ENCODE measurements at places on chromosomes 2 and 18.
A peak's percentile ranks its signal among the peaks of the same experiment; 100 is the strongest.

GRCh38 chr18:48161191-48161910, 230.9 kb upstream of the SMAD2 start:
- H3K4me1 ChIP-seq, result peaks cover 3% of the 10 kb centered on the region
- H3K36me3 ChIP-seq, result no peaks in the 10 kb centered on the region
- H3K27me3 ChIP-seq, result peaks cover 21% of the 10 kb centered on the region
- H3K27ac ChIP-seq, result no peak overlapping the region
- peak; percentile 69 for DNase-seq

GRCh38 chr2:29314816-29315571, 199.8 kb downstream of the CLIP4 start:
- H3K27ac ChIP-seq, result peak overlapping the region; percentile 37
- H3K4me1 ChIP-seq, result peaks cover 39% of the 10 kb centered on the region
- peak; percentile 61 for DNase-seq
- peak overlapping the region; percentile 72 for H3K4me3 ChIP-seq
- no peaks in the 10 kb centered on the region for H3K36me3 ChIP-seq

GRCh38 chr18:24987303-24988252, 364.4 kb downstream of the ZNF521 start:
- H3K4me3 ChIP-seq, result no peak overlapping the region
- no peak overlapping the region for H3K27ac ChIP-seq
- H3K4me1 ChIP-seq, result no peaks in the 10 kb centered on the region

DNA sequence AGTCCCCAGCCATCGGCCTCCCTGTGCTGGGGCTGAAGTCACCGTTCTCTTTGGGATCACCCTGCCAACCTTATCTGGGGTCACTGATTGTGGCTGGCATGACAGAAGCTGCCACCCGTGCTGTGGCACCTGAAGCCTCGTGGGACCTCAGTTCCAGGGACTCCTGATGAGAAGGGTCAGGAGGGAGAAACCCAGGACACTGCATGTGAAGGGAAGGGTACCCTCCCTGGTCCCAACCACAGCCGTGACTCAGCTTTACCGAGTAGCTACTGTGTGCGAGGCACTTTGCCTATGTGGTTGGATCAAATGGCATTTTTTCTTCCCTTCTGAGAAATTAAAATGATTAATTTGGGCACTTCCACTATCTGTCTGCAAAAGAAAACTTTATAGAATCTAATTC, 64.4 kb downstream of the SP110 start:
- DNase-seq, result peak; percentile 60
- no peaks in the 10 kb centered on the region for H3K36me3 ChIP-seq
- peaks cover 2% of the 10 kb centered on the region for H3K27me3 ChIP-seq

DNA sequence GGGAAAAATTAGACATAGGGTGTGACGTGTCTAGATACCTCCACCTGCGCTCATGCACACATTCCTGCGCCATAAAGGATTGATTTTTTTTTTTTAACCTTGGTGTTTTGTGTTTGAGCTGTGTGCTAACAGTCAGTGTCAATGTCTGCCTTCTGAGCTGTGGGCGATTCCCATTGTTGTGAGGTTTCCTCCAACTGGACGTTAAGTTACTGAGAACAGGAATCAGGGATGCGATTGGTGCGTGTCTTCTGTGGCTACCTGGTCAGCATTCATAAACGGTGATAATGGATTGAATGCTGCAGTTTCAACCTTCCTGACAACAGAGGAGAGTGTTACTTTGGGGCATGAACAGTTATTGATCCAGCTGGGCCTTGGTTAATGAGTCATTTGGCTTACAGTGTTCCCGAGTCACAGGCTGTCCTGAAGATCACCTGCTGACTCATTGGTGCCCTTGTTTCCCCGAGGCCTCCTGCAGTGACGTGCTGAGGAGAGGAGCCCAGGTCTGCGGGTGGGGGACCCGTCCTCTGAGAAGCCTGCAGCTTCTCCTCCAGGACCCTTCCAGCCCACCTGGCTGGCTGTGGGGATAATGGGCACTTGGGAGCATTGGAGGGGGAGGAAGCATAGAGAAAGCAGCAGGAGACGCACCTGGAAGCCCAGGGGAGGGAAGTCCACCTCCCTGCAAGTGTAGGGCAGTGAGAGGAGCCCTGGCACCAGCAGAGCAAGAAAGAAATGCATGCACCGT, 25.8 kb upstream of the CABYR start:
- peaks cover 39% of the 10 kb centered on the region for H3K4me1 ChIP-seq
- no peak overlapping the region for H3K4me3 ChIP-seq
- DNase-seq, result no peak

- DNase-seq, result no peak
- H3K36me3 ChIP-seq, result no peaks in the 10 kb centered on the region
- H3K27me3 ChIP-seq, result no peaks in the 10 kb centered on the region
- H3K4me3 ChIP-seq, result no peak overlapping the region
- no peak overlapping the region for H3K27ac ChIP-seq
Measured at GRCh38 chr2:175597286-175597685, 404.8 kb downstream of the LNPK start.

GRCh38 chr2:234076451-234076850, 25.9 kb downstream of the SPP2 start:
- no peaks in the 10 kb centered on the region for H3K36me3 ChIP-seq
- no peak for DNase-seq
- H3K4me1 ChIP-seq, result peaks cover 25% of the 10 kb centered on the region
- H3K27me3 ChIP-seq, result no peaks in the 10 kb centered on the region

DNA sequence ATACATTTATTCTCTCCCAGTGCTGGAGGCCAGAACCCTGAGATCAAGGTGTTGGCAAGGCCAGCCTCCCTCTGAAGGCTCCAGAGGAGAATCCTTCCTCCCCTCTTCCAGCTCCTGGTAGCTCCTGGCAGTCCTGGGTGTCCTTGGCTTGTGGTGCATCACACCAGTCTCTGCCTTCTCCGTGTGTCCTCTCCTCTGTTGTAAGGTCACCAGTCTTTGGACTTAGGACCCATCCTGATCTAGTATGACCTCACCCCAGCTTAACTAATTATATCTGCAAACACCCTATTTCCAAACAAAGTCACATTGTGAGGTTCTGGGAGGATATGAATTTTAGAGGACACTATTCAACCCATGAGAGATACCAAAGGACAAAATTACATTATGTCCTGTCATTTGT, 31.1 kb downstream of the TSHZ1 start:
- no peaks in the 10 kb centered on the region for H3K27me3 ChIP-seq
- H3K4me3 ChIP-seq, result no peak overlapping the region
- H3K4me1 ChIP-seq, result peaks cover 31% of the 10 kb centered on the region
- peaks cover 2% of the 10 kb centered on the region for H3K36me3 ChIP-seq

GRCh38 chr18:78138983-78139496, 840.6 kb upstream of the SALL3 start:
- no peak for DNase-seq
- H3K4me3 ChIP-seq, result no peak overlapping the region
- H3K36me3 ChIP-seq, result no peaks in the 10 kb centered on the region
- no peaks in the 10 kb centered on the region for H3K4me1 ChIP-seq
- H3K27me3 ChIP-seq, result peaks cover 3% of the 10 kb centered on the region

DNA sequence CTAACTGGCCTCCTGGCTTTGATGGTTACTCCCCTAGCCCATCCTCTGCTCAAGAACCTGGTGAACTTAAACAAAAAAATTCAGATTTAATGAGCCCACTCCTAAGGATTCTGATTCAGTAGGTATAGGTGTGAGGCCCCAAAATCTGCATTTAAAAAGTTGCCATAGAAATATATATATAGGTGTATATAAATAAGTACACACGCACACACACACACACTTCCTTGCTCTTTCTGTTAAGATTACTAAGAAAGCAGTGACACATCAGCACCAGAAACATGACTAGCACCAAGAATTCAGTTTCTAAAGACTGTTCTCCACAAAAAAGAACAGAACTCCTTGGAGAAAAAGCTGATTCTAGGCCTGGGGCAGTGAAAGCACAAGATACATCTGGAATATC, 17.8 kb downstream of the EML6 start:
- H3K27ac ChIP-seq, result no peak overlapping the region
- DNase-seq, result no peak
- H3K36me3 ChIP-seq, result no peaks in the 10 kb centered on the region
- no peaks in the 10 kb centered on the region for H3K4me1 ChIP-seq

DNA sequence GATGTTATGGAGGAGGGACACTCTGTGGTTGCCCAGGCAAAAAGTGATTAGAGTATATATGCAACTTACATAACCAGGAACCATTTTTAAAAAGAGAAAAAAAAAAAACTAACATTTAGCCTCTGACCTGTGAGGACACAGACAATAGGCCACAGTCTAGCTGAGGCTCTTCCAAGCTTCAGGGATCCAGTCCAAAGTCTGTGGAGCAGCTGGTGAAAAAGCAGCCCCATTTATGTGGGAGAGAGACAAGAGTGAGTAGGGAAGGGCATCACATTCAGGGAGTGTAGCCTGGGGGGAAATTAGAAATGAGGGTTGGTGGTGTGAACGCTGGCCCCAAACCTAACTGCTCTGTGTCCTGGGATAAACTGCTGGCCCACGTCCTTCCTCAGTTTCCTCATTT, 122.8 kb downstream of the MYO5B start:
- H3K4me1 ChIP-seq, result peaks cover 4% of the 10 kb centered on the region
- no peak overlapping the region for H3K4me3 ChIP-seq
- peaks cover 4% of the 10 kb centered on the region for H3K27me3 ChIP-seq
- H3K36me3 ChIP-seq, result no peaks in the 10 kb centered on the region

GRCh38 chr2:17763641-17764333, 9.8 kb downstream of the GEN1 start:
- no peak overlapping the region for H3K27ac ChIP-seq
- H3K4me1 ChIP-seq, result no peaks in the 10 kb centered on the region
- H3K4me3 ChIP-seq, result no peak overlapping the region
- H3K27me3 ChIP-seq, result no peaks in the 10 kb centered on the region
- H3K36me3 ChIP-seq, result peaks cover 37% of the 10 kb centered on the region

DNA sequence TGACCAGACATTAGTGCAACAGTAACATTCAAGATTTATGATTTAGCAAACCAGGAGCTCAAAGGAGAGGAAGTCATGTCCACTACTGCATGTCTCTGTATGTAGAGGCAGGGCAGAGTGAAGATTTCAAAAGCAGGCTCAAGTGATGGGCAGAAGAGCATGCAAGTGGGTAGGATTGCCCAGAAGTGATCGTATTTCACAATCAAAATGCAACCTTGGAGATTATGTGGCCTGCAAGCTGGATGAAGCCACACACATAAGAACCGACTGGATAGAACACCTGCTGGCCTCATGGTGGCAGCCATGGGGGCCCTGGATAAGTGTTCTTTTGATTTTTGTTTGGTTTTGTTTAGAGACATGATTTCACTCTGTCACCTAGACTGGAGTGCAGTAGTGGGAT, 286.8 kb upstream of the RAB12 start:
- no peak overlapping the region for H3K4me3 ChIP-seq
- H3K36me3 ChIP-seq, result no peaks in the 10 kb centered on the region

DNA sequence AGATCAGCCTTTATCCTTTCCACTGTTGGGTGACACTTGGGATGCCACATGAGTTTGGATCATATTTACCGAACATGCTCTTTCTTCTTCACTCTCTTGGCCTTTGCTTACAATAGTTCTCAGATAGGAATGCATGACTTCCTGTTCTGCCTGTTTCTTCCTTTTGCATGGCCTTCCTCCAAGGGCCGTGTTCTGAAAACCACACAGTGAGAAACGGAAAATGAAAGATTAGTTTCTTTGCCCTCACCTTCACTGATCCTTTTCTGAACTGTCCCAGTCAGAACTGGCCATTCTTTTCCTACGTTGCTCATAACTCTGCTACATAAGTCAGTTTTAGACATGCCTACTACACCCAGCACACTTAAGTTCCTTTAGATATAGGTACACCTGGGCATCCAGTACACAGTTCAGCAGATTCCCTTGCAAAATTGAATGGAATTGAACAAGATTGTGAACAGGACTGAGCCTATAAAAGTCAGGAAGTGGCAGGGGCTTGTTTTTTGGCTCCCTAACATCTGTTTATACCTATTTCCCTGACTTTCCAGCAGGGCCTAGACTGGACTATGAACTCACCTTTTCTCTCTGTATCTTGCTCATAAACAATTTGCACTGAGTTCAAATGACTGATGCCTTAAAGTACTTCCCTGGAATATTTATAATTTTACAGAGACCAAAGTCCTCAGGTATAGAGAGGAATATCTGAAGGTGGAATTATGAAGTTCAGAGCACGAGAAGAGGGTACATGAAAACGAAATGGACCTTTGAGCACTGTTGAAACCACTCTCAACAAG, 186.4 kb upstream of the ST6GAL2 start:
- no peaks in the 10 kb centered on the region for H3K4me1 ChIP-seq
- no peaks in the 10 kb centered on the region for H3K36me3 ChIP-seq
- H3K4me3 ChIP-seq, result no peak overlapping the region
- no peak overlapping the region for H3K27ac ChIP-seq
- no peak for DNase-seq
- H3K27me3 ChIP-seq, result no peaks in the 10 kb centered on the region

DNA sequence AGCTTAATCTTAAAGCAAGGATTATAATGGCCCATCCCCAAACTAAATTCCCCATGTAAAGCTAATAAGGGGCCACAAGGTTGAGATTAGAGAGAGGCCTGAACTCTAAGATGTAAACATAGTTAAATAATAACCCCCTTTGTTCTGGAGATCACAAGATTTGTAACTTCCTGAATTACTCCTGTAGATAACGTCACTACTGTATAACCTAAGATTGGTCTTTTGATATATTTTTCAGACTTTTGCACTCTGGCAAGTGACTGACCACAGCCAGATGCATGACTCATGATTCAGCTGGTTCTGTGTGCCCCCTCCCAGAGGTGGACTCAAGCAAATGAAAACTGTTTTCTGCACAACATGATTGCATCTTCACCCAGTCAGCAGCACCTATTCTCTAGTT, 686.0 kb upstream of the DDX18 start:
- no peak for DNase-seq
- H3K4me3 ChIP-seq, result no peak overlapping the region
- H3K27ac ChIP-seq, result no peak overlapping the region
- no peaks in the 10 kb centered on the region for H3K27me3 ChIP-seq
- H3K36me3 ChIP-seq, result no peaks in the 10 kb centered on the region
- H3K4me1 ChIP-seq, result no peaks in the 10 kb centered on the region

DNA sequence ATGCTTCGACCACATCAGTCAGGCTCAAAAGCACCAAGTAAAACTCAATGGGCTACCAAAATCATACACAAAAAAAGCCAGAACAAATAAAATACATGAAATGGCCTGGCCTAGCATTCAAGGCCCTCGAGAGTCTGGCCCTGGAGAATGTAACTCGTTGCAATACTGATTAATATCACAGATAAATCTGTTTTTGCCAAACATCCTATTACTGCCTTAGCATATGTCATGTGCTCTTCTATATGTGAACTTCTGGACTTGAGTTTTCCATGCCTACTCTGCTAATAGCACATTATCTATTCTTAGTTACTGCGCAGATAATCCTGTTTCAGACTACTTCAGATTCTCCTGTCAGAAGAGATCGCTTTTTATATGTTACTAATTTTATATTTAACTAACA, 250.7 kb upstream of the SMAD7 start:
- H3K27ac ChIP-seq, result no peak overlapping the region
- no peak overlapping the region for H3K4me3 ChIP-seq
- H3K27me3 ChIP-seq, result no peaks in the 10 kb centered on the region
- peaks cover 2% of the 10 kb centered on the region for H3K4me1 ChIP-seq
- peaks cover 19% of the 10 kb centered on the region for H3K36me3 ChIP-seq
- no peak for DNase-seq

- no peaks in the 10 kb centered on the region for H3K4me1 ChIP-seq
- DNase-seq, result no peak
- H3K27me3 ChIP-seq, result no peaks in the 10 kb centered on the region
- no peak overlapping the region for H3K4me3 ChIP-seq
Measured at GRCh38 chr18:22703883-22704585, 229.1 kb upstream of the RBBP8 start.

All from activated naive CD8-positive, alpha-beta T cell treated with anti-CD3 and anti-CD28 coated beads, Interleukin-2, amount 50 U/mL, for 24 hours (primary cell).